ENCODE measurements at places on chromosomes 12 and 14.

GRCh38 chr12:104507672-104508071, 50.9 kb downstream of the CHST11 start:
- DNase-seq, result no peak

- no peak for DNase-seq
Measured at GRCh38 chr12:102776041-102776440, 141.0 kb downstream of the PAH start.

- DNase-seq, result no peak
Measured at GRCh38 chr12:27653661-27654060, 42.6 kb upstream of the REP15 start.

DNA sequence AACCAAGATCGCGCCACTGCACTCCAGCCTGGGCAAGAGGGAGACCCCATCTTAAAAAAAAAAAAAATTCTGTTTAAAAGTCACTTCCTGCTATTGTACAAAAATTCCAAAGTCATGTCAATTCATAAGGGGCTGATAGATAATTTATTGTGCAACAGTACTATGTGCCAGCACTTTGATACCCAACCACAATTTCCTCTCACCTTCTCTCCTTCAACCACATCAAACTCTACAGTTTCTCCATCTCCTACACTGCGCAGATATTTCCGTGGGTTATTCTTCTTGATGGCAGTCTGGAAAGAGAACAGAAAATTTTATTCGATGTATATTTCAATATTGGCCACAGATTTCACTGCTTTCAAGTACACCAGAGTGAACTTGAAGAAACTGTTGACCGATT, 7.6 kb downstream of the YBX3 start:
- DNase-seq, result no peak

- DNase-seq, result no peak
Measured at GRCh38 chr12:88145567-88146505, 3.7 kb downstream of the TMTC3 start.

GRCh38 chr14:25945746-25946145, 652.1 kb downstream of the NOVA1 start:
- DNase-seq, result no peak

DNA sequence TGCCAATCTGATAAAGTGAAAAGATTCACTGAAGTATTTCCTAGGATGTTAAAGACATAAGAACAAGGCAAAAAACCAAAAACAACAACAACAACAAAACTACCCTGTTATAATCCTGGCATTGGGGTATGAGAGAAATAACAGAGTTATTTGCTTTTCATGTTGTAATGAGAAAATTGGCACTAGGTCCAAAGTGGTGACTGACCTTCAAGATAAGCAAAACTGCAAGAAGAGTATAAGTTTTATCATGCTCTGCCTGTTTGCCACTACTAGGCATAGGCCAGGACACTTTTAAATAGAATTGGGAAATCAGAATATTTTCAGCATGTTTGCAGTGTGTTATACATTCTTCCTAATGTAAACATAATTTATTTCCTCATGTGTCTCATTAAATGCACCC, 140.1 kb upstream of the CPM start:
- DNase-seq, result no peak

DNA sequence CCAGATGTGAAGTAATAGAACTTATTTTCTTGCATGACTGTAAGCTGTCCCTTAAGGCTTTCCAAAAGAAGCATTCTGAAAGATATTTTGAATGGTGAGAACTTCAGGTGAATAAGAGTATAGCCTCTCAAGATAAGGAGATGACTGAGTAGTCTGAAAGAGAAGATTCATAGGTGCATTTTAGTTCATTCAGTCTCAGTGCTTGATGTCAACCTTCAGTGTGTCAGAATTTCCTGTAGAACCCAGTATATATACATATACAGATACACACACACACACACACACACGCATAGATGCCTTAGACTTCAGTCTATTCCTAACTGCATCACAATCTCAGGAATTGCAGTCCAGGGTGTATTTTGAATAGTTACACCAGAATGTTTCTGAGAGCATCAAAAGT, 7.4 kb downstream of the BICDL1 start:
- DNase-seq, result no peak

- no peak for DNase-seq
Measured at GRCh38 chr14:89232265-89233070, 184.6 kb downstream of the FOXN3 start.

- no peak for DNase-seq
Measured at GRCh38 chr14:51744372-51745130, 92.8 kb downstream of the FRMD6 start.

- DNase-seq, result no peak
Measured at GRCh38 chr12:6342140-6342889, 439 bp upstream of the TNFRSF1A start.

Measured in NCI-H1417 treated with DMSO at 0.1 percent for 48 hours (cell line).